ENCODE measurements at places on chromosomes 3 and 15. TPM values are rescaled to one million over a fixed set of nuclear protein-coding genes. Genes with fewer than 3 reads are reported as not detected.

COL8A1 gene
- total RNA-seq = not detected

TTLL13 gene
- total RNA-seq = 0.45 TPM

SLCO3A1 gene
- 41.8 TPM for total RNA-seq

MLH1 gene
- 53.2 TPM for total RNA-seq

NR2E3 gene
- not detected for total RNA-seq

GOLGA8S gene
- 0.31 TPM for total RNA-seq

AP2M1 gene
- total RNA-seq = 222 TPM

MLF1 gene
- total RNA-seq = 0.79 TPM

GOLGA8T gene
- total RNA-seq = not detected

LRRC15 gene
- total RNA-seq = not detected

LRRC2 gene
- 0.29 TPM for total RNA-seq

COL6A5 gene
- not detected for total RNA-seq

MOBP gene
- not detected for total RNA-seq

GRCh38 chr15:85745023-85745422 is 49.7 kb downstream of the KLHL25 start:
- no peak overlapping the region for H3K27ac ChIP-seq
- peaks cover 56% of the 10 kb centered on the region for H3K36me3 ChIP-seq
- H3K4me1 ChIP-seq = no peaks in the 10 kb centered on the region

DNA sequence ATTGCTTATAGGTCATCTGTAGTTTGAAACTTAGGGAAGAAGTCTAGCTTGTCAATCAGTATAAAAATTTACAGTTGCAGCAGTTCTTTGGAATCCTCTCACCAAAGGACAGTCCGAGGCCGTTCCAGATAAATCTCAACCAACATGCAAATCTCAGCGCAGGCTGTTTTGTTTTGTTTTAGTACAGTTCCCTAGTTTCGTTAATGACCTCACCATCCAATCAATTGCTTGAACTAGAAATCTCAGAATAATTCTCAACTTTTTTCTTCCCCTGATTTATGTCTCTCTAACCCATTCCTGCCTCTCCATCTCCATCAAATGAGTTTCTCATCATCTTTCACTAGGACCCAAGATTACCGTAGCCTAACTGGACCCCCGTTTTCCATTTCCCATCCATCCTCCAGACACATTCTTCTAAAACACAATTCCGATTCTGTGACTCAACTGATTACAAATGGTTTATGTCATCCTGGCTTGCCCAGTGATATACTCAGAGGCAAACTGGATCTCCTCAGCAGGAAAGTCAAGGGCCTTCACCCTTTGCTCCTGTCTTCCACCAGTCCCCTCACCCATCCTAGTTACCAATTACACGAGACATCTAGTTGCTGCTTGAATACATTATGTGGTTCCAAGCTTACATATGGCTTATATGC is 1.3 kb downstream of the SMCO1 start:
- peaks cover 3% of the 10 kb centered on the region for H3K4me1 ChIP-seq
- no peak for DNase-seq
- no peaks in the 10 kb centered on the region for H3K36me3 ChIP-seq
- no peak overlapping the region for H3K27ac ChIP-seq
- H3K27me3 ChIP-seq = peaks cover 5% of the 10 kb centered on the region
- H3K4me3 ChIP-seq = no peak overlapping the region

DNA sequence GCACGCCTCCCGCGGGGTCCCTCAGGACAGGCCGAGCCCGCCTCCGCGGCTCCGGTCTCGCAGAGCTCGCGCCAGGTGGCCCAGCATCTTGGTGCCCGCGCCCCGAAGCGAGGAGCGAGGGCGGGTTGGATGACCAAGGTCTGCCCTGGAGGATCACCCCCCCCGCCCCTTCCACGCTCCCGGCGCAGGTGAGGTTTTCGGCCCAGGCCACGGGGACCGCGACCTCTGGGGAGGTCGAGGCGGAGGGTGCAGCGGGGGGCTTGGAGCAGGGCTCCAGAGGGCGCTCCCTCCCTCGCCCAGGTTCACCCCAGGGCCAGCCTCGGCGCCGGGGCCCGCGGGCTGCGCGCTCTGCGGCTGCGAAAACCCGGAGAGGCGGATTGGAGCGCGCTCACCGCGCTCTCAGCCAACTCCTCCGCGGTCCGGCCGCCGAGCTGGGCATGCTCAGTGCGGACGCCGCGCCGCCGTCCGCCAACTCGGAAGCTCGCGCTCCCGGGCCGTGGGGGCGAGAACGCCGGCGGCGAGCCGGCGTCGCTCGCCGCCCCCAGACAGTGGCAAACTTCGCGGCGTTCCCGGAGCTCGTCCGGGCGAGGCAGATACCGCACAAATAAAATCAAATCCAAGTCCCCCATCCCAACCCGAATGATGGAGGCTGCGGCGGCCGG is at the start of gene MED12L:
Gene MED12L, plus strand, starts transcription at position 438 of the 662 bp plus-strand sequence. CDS start 1,263 bp downstream, outside the sequence.
- no peak within 1 kb of the TSS for H3K27ac ChIP-seq
- peak within 1 kb of the TSS; percentile 80 for H3K4me3 ChIP-seq
- peaks cover 56% of the 10 kb centered on the region for H3K27me3 ChIP-seq
- no peaks in the 10 kb centered on the region for H3K36me3 ChIP-seq
- peaks cover 10% of the 10 kb centered on the region for H3K4me1 ChIP-seq
- peak; percentile 44 for DNase-seq

GRCh38 chr3:73757536-73757935 is 132.8 kb upstream of the PDZRN3 start:
- DNase-seq = no peak
- H3K27me3 ChIP-seq = no peaks in the 10 kb centered on the region
- no peak overlapping the region for H3K4me3 ChIP-seq
- no peaks in the 10 kb centered on the region for H3K4me1 ChIP-seq

DNA sequence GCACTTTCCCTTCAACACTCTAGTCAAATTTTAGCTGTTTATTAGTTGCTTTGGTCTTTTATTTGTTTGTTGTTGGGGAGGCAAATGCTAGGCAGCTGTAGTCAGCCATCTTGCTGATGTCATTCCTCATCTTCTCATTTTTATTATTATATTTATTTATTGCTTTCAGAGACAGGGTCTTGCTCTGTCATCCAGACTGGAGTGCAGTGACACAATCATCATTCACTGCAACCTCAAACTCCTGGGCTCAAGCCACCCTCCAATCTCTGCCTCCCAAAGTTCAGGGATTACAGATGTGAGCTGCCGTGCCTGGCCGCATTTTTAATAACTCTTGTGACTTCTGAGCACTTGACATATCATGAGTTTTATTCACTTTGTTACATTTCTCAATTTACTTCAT is 441.4 kb downstream of the DIPK2A start:
- H3K36me3 ChIP-seq = no peaks in the 10 kb centered on the region
- no peak overlapping the region for H3K27ac ChIP-seq

- no peak overlapping the region for H3K4me3 ChIP-seq
- no peak for DNase-seq
- no peaks in the 10 kb centered on the region for H3K27me3 ChIP-seq
- H3K4me1 ChIP-seq = no peaks in the 10 kb centered on the region
- no peaks in the 10 kb centered on the region for H3K36me3 ChIP-seq
These were observed 28.6 kb upstream of the NDUFB4 start for GRCh38 chr3:120567370-120568201.

GRCh38 chr3:171811913-171812335 is 1.6 kb upstream of the PLD1 start:
- H3K4me1 ChIP-seq = peaks cover 11% of the 10 kb centered on the region
- no peaks in the 10 kb centered on the region for H3K36me3 ChIP-seq
- H3K27ac ChIP-seq = no peak overlapping the region
- DNase-seq = no peak
- H3K4me3 ChIP-seq = no peak overlapping the region

DNA sequence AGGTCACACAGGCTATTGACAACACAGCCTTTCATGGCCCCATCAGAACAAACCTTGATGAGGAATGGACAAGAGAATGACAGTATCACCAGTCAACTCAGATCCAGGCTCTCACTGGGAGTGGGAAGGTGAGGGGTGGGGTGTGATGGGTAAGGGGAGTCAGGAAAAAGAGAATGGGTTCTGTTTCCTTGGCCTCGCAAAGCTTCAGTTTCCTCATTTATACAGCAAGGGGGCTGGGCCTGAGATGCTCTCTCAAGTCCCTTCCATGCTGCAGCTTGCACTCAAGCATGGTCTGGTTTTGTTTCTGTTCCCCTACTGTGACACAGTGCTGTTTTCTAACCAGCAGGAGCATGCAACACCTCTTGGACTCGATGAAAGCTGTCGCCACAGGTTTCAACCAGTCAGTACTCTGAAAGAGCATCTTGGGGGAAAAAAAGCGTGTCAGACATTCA is 65.7 kb upstream of the IL12A start:
- DNase-seq = no peak
- no peaks in the 10 kb centered on the region for H3K36me3 ChIP-seq
- H3K27me3 ChIP-seq = peaks cover 6% of the 10 kb centered on the region

- no peak overlapping the region for H3K4me3 ChIP-seq
- peaks cover 67% of the 10 kb centered on the region for H3K4me1 ChIP-seq
- H3K36me3 ChIP-seq = peaks cover 64% of the 10 kb centered on the region
- H3K27me3 ChIP-seq = no peaks in the 10 kb centered on the region
- no peak for DNase-seq
These were observed 1.0 kb upstream of the CXCR6 start for GRCh38 chr3:45942051-45942825.

- no peak for DNase-seq
- H3K27ac ChIP-seq = no peak overlapping the region
- H3K27me3 ChIP-seq = no peaks in the 10 kb centered on the region
These were observed 1118.4 kb downstream of the TBL1XR1 start for GRCh38 chr3:176078906-176079305.

DNA sequence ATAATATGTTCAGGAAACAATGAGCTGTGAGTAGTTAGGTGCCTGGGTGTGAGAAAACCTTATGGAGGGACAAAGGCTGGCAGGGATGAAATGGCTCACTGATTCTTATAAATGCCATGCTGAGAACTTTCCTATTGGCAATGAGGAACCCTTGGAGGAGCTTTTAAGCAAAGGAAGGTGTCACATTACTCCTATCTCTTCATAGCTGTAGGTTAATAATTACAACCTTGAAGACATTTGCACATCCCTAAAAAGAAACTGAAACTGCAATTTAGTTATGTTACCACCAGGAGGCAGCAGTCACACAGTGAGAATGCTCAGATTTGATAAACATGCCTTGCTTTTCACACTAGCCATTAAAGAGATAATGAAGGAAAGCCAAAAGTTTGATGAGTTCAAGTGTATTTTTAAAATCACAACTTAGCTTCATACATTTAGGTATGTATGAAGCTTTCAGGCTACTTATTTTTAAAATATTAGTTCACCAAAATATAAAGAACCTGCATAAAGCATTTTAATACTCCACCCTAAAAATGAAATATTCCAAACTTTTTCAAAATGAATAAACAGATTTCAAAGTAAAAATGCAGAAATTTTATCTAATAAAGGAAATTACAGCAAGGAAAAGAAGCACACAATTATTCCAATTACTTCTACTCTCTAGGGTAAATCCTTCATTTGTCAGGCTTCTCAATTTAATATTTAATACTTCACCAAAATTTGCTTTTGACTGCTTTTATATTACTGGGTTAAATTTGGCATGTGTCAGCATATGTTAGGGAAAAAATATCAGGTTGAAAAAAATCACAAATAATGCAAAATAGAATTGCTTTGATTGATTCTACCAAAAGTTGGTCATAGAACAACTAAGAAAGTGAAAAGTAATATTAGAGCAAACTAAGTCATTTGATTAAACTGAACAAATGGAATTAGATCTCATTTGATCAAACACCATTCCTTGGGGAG is 136.9 kb upstream of the SLC2A2 start:
- peaks cover 72% of the 10 kb centered on the region for H3K36me3 ChIP-seq
- peaks cover 23% of the 10 kb centered on the region for H3K4me1 ChIP-seq
- no peaks in the 10 kb centered on the region for H3K27me3 ChIP-seq
- no peak overlapping the region for H3K4me3 ChIP-seq
- H3K27ac ChIP-seq = no peak overlapping the region

DNA sequence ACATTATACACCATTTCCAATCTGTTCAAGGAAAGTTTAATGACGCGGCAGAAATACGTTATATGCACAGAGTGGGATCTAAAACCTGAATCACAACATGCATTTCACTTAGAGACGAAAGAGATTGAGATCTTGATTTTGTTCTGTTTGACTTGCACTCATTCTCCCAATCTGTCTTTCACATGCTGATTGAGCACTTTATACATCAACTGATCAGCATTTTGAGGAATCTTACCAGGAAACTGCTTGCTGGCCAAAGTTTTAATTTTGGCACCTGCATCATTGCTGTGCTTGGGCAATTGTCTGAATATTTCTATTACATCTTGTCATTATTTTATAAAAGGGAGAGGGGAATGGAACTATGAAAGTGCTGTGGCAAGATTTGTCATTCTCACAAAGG is 47.7 kb upstream of the ATP10A start:
- no peak for DNase-seq
- no peak overlapping the region for H3K27ac ChIP-seq
- H3K36me3 ChIP-seq = no peaks in the 10 kb centered on the region
- no peaks in the 10 kb centered on the region for H3K4me1 ChIP-seq
- H3K27me3 ChIP-seq = no peaks in the 10 kb centered on the region

DNA sequence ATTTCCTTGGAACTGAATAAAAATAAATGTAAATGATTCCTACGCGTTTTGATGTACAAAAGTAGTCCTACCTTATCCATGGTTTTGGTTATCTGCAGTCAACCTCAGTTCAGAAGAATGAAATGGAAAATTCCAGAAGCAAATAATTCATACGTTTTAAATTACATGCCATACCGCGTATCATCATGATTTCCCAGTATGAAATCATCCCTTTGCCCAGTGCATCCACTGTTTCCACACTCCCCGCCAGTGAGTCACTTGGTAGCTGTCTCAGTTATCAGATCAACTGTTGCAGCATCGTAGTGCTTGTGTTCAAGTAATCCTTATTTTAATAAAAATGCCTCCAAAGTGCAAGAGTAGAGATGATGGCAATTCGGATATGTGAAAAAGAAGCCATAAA is 9.1 kb upstream of the MFSD1 start:
- no peak overlapping the region for H3K27ac ChIP-seq
- H3K4me3 ChIP-seq = no peak overlapping the region
- no peak for DNase-seq
- no peaks in the 10 kb centered on the region for H3K36me3 ChIP-seq
- peaks cover 19% of the 10 kb centered on the region for H3K27me3 ChIP-seq

DNA sequence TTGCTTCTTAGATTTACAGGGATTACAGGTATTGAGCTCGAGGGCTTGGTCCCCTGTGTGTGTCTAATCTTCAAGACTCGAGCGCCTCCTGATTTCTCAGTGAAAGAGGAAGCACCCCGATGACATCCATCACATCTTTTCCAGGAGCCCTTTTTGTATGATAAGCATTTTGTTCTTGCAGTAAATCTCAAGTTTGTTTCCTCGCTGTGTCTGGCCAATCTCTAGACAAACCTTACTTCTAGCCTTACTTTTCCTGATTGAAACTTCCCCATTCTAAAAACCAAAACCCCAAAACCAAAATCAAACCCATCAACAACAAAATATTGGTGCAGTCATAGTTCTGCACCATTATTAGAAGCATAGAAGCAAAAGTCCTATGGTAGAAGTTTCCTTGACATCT is 286.0 kb downstream of the NFKBIZ start:
- H3K36me3 ChIP-seq = no peaks in the 10 kb centered on the region
- H3K4me3 ChIP-seq = no peak overlapping the region
- H3K27ac ChIP-seq = no peak overlapping the region
- H3K4me1 ChIP-seq = peaks cover 10% of the 10 kb centered on the region
- no peak for DNase-seq
- H3K27me3 ChIP-seq = peaks cover 1% of the 10 kb centered on the region

GRCh38 chr15:80034629-80035028 is 24.8 kb upstream of the ZFAND6 start:
- H3K4me3 ChIP-seq = no peak overlapping the region
- peak overlapping the region; percentile 47 for H3K27ac ChIP-seq
- H3K4me1 ChIP-seq = peaks cover 23% of the 10 kb centered on the region
- no peak for DNase-seq
- peaks cover 1% of the 10 kb centered on the region for H3K36me3 ChIP-seq
- no peaks in the 10 kb centered on the region for H3K27me3 ChIP-seq

All from activated CD4-positive, alpha-beta T cell treated with anti-CD3 and anti-CD28 coated beads, Interleukin-2, amount 10 ng/mL, durations not matched to agents 7 days and 5 days (primary cell).